LHCN-M2 (cell line): ENCODE measurements at places on chromosomes 5 and 9. TPM values are rescaled to one million over a fixed set of nuclear protein-coding genes. Genes with fewer than 3 reads are reported as not detected.

DNA sequence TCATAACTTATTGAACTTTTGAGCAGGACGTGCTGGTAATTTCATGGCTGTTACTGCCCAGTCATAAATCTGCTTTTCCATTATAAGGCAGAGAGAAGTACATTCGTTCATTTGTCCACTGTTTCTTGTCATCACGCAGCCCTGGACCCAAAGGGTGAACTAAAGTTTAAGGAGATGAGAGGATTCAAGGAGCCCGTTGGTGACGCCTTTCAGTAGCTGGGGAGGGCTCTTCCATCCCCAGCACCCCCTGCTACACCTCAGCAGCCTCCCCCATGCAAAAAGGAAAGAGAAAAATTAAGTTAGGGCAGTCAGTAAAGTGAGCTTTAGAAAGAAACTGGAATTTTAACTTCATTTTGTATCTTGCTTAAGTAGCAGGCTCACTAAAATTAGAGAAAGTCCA, 2.9 kb downstream of the FOXE1 start:
- DNase-seq = no peak

Gene SPINK6
- total RNA-seq = not detected in 2 replicates

- DNase-seq = no peak
Observed at GRCh38 chr9:112322701-112323377, 10.6 kb downstream of the PTBP3 start.

DNA sequence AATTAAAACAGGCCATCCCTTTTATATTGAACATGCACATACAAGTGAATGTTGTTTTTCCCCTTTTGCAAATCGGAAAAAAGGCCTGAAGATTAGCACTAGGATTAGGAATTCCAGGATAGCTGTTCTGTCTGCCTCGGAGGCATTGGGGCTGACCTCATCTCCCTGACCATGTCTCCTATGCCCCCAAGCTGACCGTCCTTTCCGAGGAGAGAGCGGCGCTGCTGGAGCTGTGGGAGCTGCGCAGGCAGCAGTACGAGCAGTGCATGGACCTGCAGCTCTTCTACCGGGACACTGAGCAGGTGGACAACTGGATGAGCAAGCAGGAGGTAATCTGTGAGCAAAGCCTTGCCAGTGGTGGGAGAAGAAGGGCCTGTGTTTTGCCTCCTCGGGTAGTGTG, 28.3 kb downstream of the SPTAN1 start:
- DNase-seq = no peak
